Activated CD4-positive, alpha-beta T cell treated with anti-CD3 and anti-CD28 coated beads, Interleukin-2, amount 50 U/mL, for 24 hours (primary cell): ENCODE measurements at places on chromosomes 5 and 9.

GRCh38 chr9:34454571-34455065 is 3.8 kb downstream of the FAM219A start:
- DNase-seq: no peak

DNA sequence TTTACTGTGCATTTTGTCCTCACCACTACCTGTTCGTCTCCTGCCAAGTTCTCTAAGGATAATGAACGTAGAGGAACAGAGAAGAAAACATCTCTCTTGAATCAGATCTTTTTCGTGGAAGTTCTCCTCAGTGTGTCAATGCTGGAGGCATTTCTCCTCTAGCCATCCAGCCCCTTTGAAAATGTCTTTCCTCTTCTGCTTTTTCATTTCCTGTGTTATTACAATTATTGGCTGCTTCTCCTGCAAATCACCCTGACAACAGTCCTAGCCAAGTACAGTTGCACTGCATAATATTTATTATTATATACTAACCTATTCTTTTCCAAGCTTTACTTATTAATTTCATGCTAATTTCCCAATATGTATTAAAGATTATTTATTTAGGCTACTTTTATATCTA is 61.8 kb upstream of the TRPM3 start:
- DNase-seq: no peak

DNA sequence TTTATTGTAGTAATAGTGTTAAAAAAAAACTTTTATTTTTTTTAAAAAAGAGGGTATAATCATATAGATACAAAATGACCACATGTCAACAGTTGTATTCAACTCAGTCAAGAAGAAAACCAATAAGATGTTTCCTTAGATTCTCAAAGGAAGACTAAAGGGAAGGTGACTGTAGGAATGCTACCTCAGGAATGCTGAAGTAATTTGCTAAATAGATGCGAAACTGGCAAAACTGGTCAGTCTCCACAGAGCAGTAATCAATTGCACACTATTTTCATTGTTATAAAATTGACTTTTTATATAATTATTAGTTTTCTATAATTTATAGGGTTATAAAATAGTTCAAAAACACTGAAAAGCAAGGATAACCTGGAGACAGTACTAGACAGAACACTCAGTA is 204.8 kb downstream of the GABRG2 start:
- DNase-seq: no peak

GRCh38 chr5:38267372-38267771 is 9.0 kb downstream of the EGFLAM start:
- DNase-seq: no peak

DNA sequence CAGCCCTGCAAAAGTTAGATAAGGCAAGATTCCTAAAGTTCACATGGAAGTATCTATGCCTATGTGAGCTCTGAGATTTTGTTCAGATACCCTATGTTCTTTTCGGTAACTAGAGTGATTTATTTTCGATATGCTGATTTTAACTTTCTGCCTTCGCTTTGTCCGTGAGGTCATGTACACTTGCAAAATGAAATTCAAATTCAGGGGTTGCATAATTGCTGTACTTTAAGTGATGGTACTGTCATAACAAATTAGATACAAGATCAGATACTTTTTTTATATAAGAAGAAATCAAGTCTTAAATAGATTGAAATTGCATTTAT is 350 bp upstream of the ECPAS start:
- no peak for DNase-seq

GRCh38 chr9:88829276-88829675 is 162.0 kb upstream of the S1PR3 start:
- no peak for DNase-seq

DNA sequence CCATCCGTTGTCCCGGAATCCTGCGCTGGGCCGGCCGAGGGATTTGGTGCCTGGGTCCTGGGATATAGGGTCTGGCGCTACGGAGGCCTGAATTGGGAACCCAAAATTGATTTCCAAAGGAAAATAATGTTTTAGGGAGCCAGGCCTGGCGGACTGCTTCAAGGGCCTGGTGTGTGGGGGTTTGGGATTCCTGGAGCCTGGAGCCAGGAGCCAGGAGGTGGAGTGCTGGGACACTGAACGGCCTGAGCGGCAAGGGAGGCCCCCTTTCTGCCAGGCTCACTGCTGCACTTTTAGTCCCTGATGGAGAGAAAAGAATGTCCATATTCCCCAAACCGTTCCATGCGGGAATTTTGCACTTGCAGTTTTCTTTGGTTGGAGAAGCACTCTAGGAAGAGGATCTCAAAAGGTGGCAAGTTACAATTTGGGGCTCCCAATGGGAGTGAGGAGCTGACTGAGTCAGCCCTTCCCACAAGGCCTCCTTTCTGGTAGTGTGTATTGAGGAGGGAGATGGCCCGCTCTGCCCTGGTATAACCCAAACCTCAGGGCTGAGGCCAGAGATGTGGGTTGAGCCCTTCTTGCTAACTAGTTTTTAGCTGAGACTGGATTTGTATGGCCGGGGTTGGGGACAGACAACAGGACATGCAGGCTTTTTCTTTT is 2.2 kb downstream of the LMX1B start:
- no peak for DNase-seq

DNA sequence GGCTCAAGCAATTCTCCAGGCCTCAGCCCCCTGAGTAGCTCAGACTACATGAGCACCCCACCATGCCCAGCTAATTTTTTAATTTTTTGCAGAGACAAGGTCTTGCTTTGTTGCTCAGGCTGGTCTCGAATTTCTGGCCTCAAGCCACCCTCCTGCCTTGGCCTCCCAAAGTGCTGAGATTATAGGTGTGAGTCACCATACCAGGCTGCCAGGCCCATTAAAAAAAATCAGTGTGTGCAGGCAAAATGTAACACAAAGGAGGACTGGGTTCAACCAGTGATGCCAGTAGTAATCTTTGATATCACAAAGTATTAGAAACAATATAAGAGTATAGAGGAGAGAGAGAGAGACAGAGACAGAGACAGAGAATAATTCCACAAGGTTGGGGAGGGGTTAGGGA is 322.7 kb downstream of the MSX2 start:
- DNase-seq: no peak

- no peak for DNase-seq
Measured at GRCh38 chr9:79263628-79264027, 308.1 kb upstream of the TLE4 start.

- DNase-seq: peak; percentile 2
Measured at GRCh38 chr5:116576053-116576713, 1.6 kb upstream of the SEMA6A start.

- no peak for DNase-seq
Measured at GRCh38 chr5:1901983-1902382, 19.3 kb upstream of the IRX4 start.

GRCh38 chr5:101370181-101370580 is 467.1 kb upstream of the ST8SIA4 start:
- no peak for DNase-seq

DNA sequence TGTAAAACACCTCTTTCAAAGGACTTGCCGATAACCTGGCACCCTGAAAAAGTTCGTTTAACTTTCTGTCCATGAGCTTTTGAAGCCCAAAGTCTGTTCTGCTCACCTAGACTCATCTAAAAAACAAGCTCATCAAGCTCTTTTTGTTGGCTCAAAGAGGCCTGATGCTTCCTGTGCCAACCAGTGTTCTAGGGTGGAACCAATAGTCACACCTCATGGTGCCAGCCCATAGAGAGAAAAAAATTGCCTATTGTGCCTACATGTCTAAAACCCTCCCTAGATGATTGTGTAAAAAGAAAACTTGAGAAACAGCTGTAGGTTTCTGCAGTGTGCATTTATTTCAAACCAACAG is 4.7 kb downstream of the SH3RF2 start:
- DNase-seq: no peak

DNA sequence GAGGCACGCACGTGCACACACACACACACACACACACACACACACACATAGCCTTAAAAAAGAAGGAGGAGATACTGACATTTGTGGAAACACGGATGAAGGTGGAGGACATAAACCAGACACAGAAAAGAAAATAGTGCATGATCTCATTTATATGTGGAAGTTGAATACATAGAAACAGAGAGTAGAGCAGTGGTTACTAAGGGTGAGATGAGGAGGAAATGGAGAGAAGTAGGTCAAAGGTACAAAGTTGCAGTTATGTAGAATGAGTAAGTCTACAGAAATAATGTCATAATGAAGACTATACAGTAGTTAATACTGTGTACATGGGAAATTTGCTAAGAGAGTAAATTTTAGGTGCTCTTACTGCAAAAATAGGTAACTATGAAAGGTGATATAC is 412.2 kb upstream of the CDH9 start:
- no peak for DNase-seq

- DNase-seq: no peak
Measured at GRCh38 chr9:70519912-70520724, 105.7 kb upstream of the KLF9 start.

- DNase-seq: no peak
Measured at GRCh38 chr5:25891691-25892090, 1146.7 kb downstream of the CDH9 start.
